ENCODE measurements at places on chromosomes 2 and 18.

- DNase-seq, result no peak
These were observed 584.3 kb upstream of the PIK3C3 start for GRCh38 chr18:41370740-41371139.

DNA sequence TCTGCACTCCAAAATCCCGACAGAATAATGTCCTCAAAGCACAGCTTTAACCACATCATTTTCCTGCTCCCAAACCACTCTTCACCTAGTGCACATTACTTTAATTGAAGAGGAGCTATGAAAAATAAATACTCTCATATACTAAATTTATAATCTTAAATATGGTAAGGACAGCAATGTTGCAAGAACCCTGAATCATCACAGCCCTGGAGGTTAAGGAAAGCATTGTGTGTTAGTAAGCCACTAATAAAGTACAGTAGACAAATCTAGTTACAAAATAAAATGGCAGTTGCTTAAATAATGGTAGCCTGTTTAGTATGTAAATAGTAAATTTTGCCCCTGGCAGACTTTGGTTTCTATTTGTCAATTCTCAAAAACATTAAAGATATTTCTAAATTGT, 27.0 kb upstream of the CCDC178 start:
- DNase-seq, result no peak

GRCh38 chr2:71609958-71610357, 156.6 kb downstream of the DYSF start:
- DNase-seq, result no peak

DNA sequence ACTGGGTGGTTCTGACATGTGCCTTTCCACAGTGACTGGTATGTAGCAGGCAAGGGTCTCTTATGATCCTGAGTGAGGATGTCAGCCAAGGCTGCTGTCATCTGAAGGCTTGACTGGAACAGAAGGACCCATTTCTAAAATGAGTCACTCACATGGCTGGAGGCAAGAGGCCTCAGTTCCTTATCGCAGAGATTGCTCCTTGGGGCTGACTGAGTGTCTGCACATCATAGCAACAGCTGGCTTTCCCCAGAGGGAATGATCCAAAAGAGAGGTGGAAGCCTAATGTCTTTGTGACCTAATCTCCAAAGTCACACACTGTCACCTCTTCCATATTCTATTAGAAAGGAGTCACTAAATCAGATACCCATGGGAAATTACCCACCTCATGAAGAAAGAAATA, 114.0 kb downstream of the NEDD4L start:
- DNase-seq, result no peak

- DNase-seq, result no peak
These were observed 144.3 kb upstream of the PELI1 start for GRCh38 chr2:64288321-64289193.

DNA sequence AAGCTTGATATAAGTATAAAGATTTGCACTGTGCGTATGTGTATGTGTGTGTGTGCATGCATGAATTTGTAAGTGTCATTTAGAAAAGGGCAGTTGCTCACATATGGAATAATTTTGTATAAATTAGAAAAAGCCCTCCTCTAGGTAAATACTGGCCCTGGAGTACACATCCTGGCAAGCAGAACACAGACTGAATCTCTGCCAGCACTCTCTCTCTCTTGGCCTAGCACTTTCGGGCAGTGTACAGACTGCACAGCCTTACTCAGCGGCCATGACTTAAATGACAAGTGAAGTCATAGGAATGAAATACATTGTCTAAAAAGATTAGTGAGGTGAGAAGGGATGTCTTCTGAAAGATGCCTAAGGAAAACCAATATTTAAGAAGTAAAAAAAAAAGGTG, 214.1 kb downstream of the RDH14 start:
- no peak for DNase-seq

DNA sequence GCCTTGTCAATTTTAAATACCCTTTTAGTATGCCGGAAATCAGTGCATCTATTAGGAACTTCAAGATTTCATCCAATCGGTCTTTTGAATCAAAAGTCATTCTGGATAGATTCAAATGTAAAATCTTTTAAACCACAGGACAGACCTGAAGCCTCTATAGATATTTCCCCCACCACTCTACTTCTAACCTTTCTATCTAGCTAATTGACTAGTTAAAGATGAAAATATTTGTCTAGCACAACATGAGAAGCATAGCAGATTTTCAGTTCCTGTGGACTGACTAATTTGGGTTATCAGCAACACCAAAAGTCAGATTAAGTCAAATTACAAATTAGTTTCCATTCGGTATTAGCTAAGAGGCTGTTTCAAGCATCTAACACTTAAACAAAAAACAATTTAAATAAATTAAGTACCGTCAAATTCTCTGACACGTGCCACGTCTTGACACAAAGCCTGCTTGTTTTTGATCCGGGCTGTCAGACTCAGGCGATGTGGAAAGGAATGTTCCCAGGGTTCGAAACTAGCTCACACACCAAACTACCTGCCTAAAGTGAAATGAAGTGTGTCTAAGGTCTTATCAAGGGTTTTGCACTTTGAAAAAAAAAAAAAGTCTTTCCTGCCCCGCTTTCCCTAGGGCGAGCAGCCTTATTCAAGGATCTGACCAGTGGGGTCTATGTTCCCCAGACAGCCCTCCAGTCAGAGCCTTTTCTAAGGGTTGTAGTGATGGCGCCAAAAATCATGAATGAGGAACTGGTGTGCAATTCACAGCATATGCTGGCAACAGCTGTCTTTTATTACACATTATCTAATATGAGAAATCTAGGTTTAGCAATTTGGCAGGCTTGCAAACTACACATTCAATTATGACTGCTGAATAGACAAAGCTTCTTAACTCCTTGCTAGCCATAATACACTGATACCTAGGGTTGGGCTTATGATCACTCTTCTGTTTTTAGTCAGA, 4.7 kb downstream of the CYTIP start:
- no peak for DNase-seq

DNA sequence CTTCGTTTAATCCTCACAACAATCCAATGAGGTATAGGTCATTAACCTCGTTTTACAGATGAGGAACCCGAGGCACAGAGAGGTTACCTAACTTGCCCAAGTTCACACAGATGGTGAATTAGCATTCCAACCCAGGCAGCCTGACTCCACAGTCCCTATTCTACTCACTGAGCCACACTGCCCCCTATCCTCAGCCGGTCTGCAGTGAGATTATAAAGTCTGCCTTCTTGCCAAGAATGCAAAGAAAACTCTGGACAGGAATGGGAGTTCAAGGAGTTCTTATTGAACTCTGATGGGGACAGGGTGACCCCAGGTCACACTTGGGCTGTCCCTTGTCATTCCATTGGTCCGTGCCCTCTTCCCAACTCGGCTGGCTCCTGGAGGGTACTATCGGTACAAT, 118.1 kb upstream of the MSH6 start:
- no peak for DNase-seq

GRCh38 chr2:102253753-102254150, 57.6 kb upstream of the IL1RL1 start:
- DNase-seq, result no peak

DNA sequence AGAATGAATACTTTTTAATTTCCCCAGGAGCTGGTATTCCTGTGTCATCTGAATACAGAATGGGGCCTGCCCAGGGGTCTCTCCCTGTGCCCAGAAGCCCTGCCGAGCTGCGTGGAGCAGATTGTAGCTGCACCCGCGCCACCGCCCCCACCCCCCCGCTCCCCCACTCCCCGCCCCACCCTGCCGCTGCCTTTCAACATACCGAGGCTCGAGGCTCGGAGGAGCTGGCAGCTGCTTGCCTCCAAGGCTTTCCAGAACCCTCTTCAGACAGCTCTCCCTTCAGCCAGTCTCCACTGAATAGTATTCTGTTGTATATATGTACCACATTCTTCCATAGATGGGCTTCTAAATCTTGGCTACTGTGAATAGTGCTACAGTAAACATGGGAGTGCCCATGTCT, 150.7 kb downstream of the TSN start:
- DNase-seq, result no peak

DNA sequence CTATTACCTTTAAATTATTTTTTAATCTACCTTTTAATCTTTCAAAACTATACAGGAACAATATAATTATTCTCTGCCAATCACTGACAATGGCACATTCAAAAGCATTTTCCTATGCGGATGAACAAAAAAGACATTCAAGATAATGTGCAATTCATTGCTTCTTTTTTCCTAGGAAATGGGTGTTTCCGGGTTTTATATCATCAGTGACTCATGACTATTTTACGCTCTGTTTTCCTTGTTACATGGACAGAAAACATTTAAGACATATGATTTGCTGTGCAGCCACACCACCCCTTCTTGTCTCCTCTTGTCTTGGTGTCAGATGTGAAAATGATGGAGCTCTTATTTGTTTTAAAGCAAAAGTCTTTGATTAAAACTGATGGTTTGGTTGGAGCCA, 184.7 kb upstream of the LINC00305 start:
- no peak for DNase-seq
